Dorsolateral prefrontal cortex (tissue), 122 donors: ENCODE measurements at places on chromosomes 4 and X. TPM values are rescaled to one million over a fixed set of nuclear protein-coding genes. Genes with fewer than 3 reads are reported as not detected.

The SPIN2A gene
- 2.8 TPM for total RNA-seq

The PLP1 gene
- total RNA-seq = 2,592 TPM

The ARSJ gene
- 4.7 TPM for total RNA-seq

The TAF7L gene
- total RNA-seq = 1.0 TPM

The TRAPPC11 gene
- 58.4 TPM for total RNA-seq

The KLHL34 gene
- total RNA-seq = 0.34 TPM

The RBMX gene
- total RNA-seq = 117 TPM

The FGFBP1 gene
- total RNA-seq = not detected

The FHIP1A gene
- 3.0 TPM for total RNA-seq
